ENCODE measurements at places on chromosomes 4 and X.

- DNase-seq, result no peak
These were observed 130.8 kb downstream of the PPARGC1A start for GRCh38 chr4:23759066-23759465.

DNA sequence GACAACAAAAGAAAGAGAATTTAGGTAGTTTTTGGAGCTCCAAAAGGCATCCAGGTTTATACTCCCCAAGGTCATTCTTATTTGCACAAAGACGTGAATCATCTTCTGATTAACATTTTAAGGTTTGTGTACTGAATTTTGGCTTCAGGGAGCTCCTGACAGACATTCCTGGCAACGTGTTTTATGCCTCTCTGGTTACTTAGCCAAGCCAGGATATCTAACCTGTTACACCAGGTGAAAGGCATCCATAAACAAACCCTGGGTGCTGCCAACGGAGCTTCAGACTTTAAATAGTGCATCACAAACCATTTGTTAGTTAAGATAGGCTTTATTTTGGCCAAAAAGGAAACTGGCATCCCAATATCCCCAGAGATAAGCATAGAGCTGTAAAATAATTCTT lies 997.3 kb downstream of the ARAP2 start:
- DNase-seq, result no peak

GRCh38 chr4:165580351-165580905 lies 201.6 kb downstream of the CPE start:
- peak; percentile 23 for DNase-seq

DNA sequence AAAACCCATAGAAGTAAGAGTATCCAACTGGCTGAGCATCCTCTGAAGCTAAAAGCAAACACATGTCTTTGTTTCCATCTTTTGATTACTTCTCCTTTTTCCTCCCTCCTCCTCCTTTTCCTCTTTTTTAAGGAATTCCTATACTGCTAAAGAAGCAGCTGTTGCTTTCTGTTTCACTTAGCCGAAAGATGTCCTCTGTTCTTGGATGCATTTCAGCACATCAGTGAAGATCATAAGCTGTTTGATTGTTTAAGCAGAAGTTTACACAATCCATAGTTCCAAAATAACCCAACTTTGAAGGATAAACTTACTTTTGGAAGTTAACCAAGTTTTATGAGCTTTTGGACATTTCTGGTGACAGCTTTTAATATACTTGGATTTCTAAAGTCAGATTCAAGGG lies 55.1 kb upstream of the TNIP3 start:
- DNase-seq, result no peak

DNA sequence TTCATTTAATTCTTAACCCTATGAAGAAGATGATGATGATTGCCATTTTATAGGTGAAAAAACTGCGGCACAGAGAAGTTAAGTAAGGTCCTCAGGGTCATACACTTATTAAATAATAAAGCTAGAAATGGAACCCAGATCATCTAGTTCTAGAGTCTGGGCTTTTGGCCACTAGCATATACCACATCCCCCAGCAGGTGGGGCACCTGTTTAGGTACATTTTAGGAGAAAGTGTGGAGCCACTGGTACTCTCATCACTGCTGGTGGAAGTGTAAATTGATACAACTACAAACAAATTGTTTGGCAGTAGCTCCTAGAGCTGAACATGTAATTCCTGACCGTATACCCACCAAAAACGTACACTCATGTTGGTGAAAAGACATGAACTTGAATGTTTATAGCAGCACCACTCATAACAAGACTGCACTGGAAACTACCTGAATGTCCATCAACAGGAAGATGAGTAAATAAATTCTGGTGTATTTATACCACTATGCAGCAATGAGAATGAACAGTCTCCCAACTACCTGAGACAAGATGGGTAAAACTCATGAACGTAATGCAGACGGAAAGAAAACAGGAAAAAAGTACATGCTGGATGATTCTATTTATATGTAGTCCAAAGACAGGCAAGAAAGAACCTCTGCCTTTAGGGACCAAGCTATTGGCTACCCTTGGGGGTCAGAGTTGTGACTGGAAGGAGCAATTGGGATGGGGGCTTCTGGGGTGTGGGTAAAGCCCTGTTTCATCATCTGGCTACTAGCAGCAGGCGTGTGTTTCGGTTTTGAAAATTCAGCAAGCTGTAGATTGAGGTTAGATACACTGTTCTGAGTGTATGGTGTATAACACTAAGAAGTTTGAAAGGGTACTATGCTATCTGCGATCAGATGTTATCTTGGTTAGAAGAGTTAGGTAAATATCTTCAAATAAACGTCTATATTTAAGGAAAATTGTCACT lies 72.3 kb upstream of the ADGRG2 start:
- DNase-seq, result no peak

DNA sequence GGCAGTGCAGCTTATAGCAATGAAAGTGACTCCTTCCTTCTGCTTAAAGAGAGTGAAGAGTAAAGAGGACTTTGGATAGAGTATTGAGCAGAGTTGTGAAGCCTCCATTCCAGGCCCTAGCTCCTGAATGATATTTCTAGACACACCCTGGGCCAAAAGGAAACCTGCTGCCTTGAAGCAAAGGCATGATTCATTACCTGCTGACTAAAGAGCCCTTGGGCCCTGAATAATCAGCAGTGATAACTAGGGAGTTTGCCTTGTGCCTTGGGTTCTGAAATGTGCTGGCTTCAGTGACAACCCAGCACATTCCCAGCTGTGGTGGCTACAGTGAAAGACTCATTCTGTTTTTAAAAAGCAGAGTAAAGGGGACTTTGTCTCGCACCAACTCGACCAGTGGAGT lies 49.2 kb downstream of the STPG2 start:
- no peak for DNase-seq

DNA sequence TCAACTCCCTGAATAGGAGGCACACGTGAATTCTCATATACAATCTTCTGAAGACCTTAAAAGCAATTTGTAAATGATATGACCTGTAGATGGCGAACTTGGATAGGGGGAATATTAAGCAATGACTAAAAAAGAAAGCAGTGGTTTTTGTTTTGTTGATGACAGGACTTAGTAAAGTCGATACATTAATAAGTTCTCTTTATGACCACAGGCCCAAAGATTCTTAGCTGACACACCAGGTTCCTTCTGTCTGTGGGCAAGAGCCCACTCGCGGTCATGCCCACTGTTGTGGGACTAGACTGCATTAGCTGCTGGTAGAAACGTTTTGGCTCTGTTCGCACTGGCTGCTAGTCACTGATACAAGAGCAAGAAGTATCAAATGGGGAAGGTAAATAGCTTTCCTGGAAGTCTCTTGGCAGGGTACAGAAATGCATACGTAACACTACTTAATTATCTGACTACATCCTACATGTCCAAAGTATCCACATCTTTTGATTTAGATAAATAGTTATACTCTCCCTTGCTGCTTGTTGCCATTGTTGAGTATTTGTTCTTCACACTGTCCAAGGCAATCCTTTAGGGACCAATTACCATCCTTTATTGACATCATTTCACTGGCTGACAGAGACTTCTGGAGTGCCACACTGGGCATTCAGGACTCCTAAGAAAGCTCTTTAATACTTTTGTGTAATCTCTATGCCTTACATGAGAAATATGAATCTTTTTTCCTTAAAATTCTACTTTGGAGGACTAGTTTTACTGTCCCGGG lies 31.0 kb downstream of the ALPK1 start:
- peak; percentile 65 for DNase-seq

GRCh38 chr4:99696801-99697200 lies 39.2 kb upstream of the C4orf54 start:
- no peak for DNase-seq

GRCh38 chrX:17183566-17183965 lies 191.4 kb upstream of the NHS start:
- DNase-seq, result no peak

GRCh38 chr4:37827030-37827685 lies 672 bp downstream of the PGM2 start:
- no peak for DNase-seq

- no peak for DNase-seq
These were observed 265.4 kb upstream of the CASK start for GRCh38 chrX:42188730-42189129.

GRCh38 chrX:113629326-113629725 lies 788.7 kb upstream of the AMOT start:
- DNase-seq, result no peak

DNA sequence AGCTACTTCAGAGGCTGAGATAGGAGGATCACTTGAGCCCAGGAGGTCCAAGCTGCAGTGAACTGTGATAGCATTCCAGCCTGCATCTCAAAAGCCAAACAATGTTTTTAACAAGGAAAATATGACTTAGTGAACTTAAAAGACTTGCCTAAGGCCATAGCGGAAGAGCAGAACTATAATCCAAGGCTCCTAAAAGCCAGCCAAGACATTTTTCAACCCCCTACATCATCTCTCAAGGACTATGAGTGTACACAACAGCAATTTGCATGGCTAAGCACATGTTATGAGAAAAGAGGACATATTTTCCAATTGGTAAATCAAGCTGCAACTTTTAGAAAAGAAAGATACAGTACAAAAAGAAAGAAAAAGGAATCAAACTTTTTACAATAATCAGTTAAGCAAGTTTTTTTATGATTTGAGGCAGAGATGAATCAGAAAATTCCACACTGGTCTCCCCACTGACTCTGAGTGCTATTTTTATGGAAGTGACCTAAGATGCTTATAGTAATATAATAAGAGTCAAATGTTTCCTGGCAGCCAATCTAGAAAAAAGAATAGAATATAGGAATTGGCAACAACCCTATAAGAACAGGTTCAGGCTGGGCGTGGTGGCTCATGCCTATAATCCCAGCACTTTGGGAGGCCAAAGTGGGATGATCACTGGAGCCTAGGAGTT lies 9.8 kb upstream of the ACOT9 start:
- no peak for DNase-seq

- peak; percentile 66 for DNase-seq
These were observed 1.1 kb downstream of the FBXW7 start for GRCh38 chr4:152534541-152535359.

DNA sequence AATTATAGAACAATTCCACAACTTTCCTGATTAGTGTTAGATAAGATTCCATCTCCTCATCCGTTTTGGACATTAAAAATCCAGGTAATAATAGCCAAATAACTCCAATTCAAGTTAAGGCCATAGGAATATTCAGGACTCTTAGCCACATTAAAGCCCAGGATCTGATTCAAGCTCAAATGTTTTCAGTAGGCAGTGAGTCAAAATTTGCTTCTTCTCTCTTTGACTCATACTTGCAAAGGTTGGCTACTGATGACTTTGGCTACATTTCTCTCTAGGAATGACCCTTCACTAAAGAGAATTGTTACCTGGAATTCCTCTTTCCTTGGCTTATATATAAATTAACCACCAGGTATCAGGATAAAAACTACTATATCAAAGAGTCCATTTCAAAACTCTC lies 354.9 kb upstream of the HS3ST1 start:
- DNase-seq, result no peak

DNA sequence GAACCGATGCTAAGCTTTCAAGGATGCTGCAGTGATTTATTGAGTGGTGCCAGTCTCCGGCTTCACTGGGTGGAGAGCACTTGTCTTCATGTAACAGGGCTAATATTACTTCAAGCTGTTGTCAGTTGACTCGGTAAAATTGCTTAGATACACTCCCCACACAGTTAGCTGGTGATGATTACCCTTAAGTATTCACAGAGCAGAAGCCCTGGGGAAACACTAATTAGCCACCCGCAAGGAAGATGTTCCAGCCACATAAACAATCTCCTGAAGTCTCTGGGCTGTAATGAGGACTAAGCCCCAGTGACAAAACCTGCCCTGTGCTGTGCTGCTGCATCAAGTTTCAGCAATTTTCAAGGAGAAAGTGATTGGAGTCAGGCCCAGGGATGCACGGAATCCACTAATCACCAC lies 37.3 kb upstream of the GK2 start:
- peak; percentile 38 for DNase-seq

GRCh38 chr4:41652971-41653370 lies 95.6 kb downstream of the PHOX2B start:
- DNase-seq, result no peak

GRCh38 chr4:7630568-7631287 lies 196.0 kb upstream of the PSAPL1 start:
- no peak for DNase-seq

DNA sequence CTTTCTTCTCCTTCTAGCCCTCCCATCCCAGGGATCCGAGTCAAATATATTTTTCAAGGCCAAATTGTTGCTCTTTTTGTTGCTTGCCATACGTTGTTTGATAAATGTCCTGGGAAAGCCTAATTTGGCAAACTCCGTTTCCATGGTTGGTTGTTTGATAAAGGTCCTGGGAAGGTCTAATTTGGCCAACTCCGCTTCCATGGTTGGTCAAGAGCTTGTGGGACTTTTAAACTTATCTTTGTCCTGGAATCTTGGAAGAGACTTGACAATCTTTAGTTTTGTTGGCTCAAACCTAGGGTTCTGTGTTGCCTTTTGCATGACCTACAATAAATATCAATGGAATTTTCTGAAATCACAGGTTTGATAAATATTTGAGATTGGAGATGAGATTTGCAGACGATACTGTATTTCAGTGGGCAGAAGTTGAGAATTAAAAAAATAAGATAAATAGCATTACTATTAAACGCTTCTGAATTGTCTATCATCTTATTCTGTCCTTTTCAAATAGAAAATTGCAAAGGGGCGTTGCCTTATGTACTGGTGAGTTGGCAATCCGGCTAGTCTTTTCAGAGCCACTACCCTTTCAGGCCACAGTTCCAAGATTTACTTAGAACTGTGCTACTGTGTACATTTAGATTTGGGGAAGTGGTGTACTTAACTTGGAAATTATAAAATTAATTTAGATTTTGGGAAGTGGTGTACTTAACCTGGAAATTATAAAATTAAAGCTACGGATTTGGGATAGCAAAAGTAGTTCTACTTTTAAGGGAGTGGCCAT lies 804 bp downstream of the OSTC start:
- DNase-seq, result peak; percentile 4

DNA sequence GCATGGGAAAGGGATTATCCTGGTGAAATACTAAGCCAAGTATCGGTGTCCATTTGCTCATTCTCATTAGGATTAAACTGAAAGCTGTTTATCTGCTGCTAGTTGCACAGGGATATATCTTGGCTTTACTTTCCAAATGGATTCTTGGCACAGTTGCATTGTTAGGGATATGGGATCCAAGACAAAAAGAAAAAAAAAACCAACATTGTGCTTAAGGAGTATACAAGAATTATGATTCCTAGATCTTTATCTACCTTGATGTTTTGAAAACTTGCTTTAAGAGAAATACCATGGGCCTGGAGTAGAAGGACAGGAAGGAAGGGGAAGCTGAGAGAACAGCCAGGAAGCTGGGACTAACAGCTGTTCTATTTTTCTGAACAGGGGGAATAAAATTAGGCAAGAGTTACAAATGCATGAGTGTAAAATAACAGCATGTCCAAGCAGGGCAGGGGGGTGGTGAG lies 107.6 kb downstream of the ATXN3L start:
- no peak for DNase-seq

- DNase-seq, result no peak
These were observed 138.3 kb downstream of the SH3KBP1 start for GRCh38 chrX:19748896-19749680.

GRCh38 chr4:147118528-147118927 lies 172.9 kb upstream of the TTC29 start:
- DNase-seq, result no peak

GRCh38 chrX:3142259-3143042 lies 101.2 kb downstream of the ARSF start:
- DNase-seq, result no peak
